ENCODE measurements at places on chromosomes 1 and 21. TPM values are rescaled to one million over a fixed set of nuclear protein-coding genes. Genes with fewer than 3 reads are reported as not detected.

- no peak overlapping the region for H3K27ac ChIP-seq
- H3K27me3 ChIP-seq, result peaks cover 6% of the 10 kb centered on the region
- H3K4me3 ChIP-seq, result no peak overlapping the region
- no peaks in the 10 kb centered on the region for H3K36me3 ChIP-seq
- no peak for DNase-seq
Measured at GRCh38 chr1:199747984-199748383, 279.5 kb upstream of the NR5A2 start.

The DPM3 gene
- 37.1 TPM for total RNA-seq

The OR2T33 gene
- not detected for total RNA-seq

The GPR157 gene
- 3.4 TPM for total RNA-seq

- H3K36me3 ChIP-seq, result no peaks in the 10 kb centered on the region
- H3K27me3 ChIP-seq, result peaks cover 1% of the 10 kb centered on the region
- no peak overlapping the region for H3K4me3 ChIP-seq
- no peak for DNase-seq
- H3K4me1 ChIP-seq, result no peaks in the 10 kb centered on the region
- H3K27ac ChIP-seq, result no peak overlapping the region
Measured at GRCh38 chr21:41189150-41189745, 21.3 kb downstream of the BACE2 start.

The NPHS2 gene
- not detected for total RNA-seq

DNA sequence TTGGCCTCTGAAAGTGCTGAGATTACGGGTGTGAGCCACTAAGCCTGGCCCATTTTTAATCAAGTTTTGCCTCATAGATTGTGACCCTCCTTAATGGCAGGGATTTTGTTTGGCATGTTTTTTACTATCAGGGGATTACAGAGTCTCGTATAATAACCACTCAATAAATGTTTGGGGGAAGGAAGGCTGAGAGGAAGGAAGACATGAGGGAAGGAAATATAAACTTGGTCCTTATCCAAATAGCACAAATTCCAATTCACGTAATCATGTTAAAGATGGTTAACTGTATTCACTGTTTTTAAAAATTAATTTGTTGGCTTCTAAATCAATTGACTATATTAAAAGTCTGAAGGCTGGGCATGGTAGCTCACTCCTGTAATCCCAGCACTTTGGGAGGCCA is 30.9 kb upstream of the SERTAD4 start:
- no peak overlapping the region for H3K27ac ChIP-seq
- no peak overlapping the region for H3K4me3 ChIP-seq
- DNase-seq, result no peak
- H3K27me3 ChIP-seq, result peaks cover 10% of the 10 kb centered on the region
- H3K36me3 ChIP-seq, result no peaks in the 10 kb centered on the region

- no peak overlapping the region for H3K4me3 ChIP-seq
- no peak overlapping the region for H3K27ac ChIP-seq
- H3K4me1 ChIP-seq, result no peaks in the 10 kb centered on the region
- no peak for DNase-seq
- no peaks in the 10 kb centered on the region for H3K27me3 ChIP-seq
Measured at GRCh38 chr1:195964516-195964915, 643.7 kb downstream of the KCNT2 start.

- H3K27ac ChIP-seq, result peak overlapping the region; percentile 51
- peaks cover 48% of the 10 kb centered on the region for H3K4me1 ChIP-seq
- no peaks in the 10 kb centered on the region for H3K27me3 ChIP-seq
- H3K4me3 ChIP-seq, result peak overlapping the region; percentile 84
- no peak for DNase-seq
Measured at GRCh38 chr21:44872649-44873355, 688 bp downstream of the PTTG1IP start.

- peaks cover 4% of the 10 kb centered on the region for H3K27me3 ChIP-seq
- H3K4me3 ChIP-seq, result no peak overlapping the region
- no peak for DNase-seq
Measured at GRCh38 chr1:226533220-226533619, 15.3 kb upstream of the STUM start.

DNA sequence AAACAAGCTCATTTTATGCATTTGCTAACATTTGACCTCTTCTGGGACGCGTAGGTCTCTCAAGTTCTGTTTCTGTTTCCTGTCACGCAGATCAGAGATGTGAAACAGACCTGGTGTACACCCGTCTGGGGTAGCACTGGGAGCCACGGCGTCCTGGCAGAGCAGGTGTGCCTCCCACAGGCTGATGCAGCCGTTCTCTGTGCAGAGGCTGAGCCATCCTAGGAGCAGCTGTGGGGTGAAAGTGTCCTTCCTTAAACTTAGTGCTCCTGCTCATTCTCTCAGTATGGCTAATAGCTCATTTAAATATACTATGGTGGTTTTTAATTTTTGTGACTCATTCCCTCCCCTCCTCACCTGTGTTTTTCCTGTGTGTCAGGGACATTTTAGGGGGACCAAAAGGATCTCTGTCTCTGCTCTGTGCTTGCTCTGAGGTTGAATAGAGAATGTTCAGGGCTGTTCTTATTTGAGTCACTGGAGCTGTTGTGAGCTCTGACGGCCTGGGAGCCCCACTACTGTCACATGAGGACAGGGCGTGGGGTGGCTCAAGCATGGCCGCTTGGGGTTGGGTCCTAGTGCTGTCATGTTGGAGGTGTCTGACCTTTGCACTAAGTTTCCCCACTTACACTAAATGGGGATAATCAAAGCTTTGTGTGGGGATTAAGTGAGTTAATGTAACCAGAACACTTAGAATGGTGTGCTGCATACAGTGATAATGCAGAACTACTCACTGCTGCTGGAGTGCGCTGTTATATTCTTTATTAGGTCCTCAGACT is 43.0 kb downstream of the GALNT2 start:
- H3K27ac ChIP-seq, result peak overlapping the region; percentile 89
- no peaks in the 10 kb centered on the region for H3K27me3 ChIP-seq
- DNase-seq, result peak; percentile 92
- peak overlapping the region; percentile 24 for H3K4me3 ChIP-seq
- peaks cover 25% of the 10 kb centered on the region for H3K36me3 ChIP-seq
- H3K4me1 ChIP-seq, result peaks cover 83% of the 10 kb centered on the region

The NIBAN1 gene
- total RNA-seq, result 11.0 TPM

The FABP3 gene
- not detected for total RNA-seq

DNA sequence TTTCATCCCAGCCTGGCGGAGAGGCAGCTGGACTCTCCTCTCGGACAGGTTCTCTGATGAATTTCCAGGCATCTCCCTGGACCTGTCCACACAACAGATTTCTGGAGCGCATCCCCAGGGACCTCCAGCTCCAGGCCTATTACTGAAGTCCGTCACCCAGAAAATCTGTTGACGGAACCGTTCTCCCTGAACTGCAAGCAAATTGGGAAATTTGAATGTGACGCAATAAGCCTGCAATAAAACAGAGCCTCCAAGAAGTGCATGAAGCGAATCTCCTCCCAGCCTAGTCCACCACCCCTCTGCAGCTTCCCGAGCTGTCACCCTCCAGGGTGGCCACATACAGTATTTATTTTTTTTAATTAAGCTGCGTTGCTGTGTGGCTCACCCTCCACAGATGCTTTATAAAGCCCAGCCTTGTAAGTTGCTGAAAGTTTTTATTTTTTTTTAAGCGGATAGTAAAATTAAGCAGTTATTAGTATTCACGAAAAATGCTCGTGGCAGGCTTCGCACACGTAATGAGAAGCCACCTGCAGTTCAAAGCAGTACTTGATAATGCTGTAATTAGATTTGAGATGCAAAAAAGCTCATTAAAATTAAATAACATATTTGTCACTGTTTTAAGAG is 173.3 kb downstream of the CAMTA1 start:
- no peak overlapping the region for H3K4me3 ChIP-seq
- no peak for DNase-seq
- H3K27me3 ChIP-seq, result peaks cover 11% of the 10 kb centered on the region
- H3K4me1 ChIP-seq, result peaks cover 8% of the 10 kb centered on the region
- H3K36me3 ChIP-seq, result no peaks in the 10 kb centered on the region

- no peak overlapping the region for H3K27ac ChIP-seq
- no peak for DNase-seq
- no peaks in the 10 kb centered on the region for H3K27me3 ChIP-seq
Measured at GRCh38 chr21:18382141-18382540, 21.4 kb downstream of the TMPRSS15 start.

The MASP2 gene
- not detected for total RNA-seq

The STUM gene
- total RNA-seq, result not detected

The SLAMF9 gene
- total RNA-seq, result not detected

DNA sequence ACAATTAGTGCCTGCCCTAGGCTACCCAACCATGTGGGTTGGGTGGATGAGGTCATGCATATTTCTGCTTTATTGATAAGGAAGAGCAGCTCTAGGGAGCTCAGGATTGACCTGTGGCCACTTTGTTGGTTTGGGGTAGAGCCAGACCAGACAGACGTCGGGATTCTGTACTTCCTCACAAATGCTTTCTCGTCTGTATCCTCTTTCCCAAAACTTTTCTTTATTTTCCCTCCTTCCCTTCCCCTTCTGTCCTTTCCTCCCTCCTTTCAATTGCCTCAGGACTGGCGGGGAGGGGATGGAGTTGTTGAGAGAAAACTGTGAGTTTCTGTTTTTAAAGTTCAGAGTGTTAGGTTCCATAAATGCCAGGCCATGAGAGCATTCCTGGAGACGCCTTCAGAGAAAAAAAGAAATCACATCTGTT is 68.0 kb downstream of the UCK2 start:
- H3K27ac ChIP-seq, result no peak overlapping the region
- no peaks in the 10 kb centered on the region for H3K27me3 ChIP-seq
- no peak for DNase-seq
- H3K36me3 ChIP-seq, result peaks cover 59% of the 10 kb centered on the region
- peaks cover 6% of the 10 kb centered on the region for H3K4me1 ChIP-seq
- H3K4me3 ChIP-seq, result no peak overlapping the region

GRCh38 chr1:41348394-41348793 is 12.8 kb upstream of the FOXO6 start:
- peaks cover 17% of the 10 kb centered on the region for H3K4me1 ChIP-seq
- H3K4me3 ChIP-seq, result no peak overlapping the region
- H3K27me3 ChIP-seq, result peaks cover 11% of the 10 kb centered on the region
- DNase-seq, result no peak
- no peak overlapping the region for H3K27ac ChIP-seq
- no peaks in the 10 kb centered on the region for H3K36me3 ChIP-seq

GRCh38 chr1:234473118-234473517 is 5.9 kb downstream of the TARBP1 start:
- H3K27me3 ChIP-seq, result no peaks in the 10 kb centered on the region
- no peak overlapping the region for H3K27ac ChIP-seq
- peaks cover 50% of the 10 kb centered on the region for H3K4me1 ChIP-seq
- no peak overlapping the region for H3K4me3 ChIP-seq
- no peak for DNase-seq

The ERI3 gene
- total RNA-seq, result 42.3 TPM

Measured in activated CD8-positive, alpha-beta T cell treated with anti-CD3 and anti-CD28 coated beads for 36 hours (primary cell).